ENCODE measurements at places on chromosomes 13 and 19.

DNA sequence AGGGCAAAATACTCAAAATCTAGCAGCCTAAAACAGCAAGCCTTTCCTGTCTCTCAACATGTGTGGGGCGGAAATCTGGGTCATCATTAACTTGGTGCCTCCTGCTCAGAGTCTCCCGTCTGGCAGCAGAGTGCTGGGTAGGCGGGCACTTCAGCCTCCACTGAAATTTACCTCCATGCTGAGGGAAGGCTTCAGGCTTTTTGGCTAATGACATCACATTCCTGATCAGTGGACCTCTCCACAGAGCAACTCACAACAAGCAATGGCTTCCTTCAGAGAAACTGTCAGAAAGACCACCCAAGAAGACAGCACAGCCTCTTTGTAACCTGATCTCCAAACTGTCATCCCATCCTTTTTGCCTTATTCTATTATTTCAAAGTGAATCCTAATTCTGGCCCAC, 1109.0 kb downstream of the UQCRFS1 start:
- DNase-seq, result no peak

GRCh38 chr13:23408026-23408425, 25.5 kb downstream of the SACS start:
- DNase-seq, result no peak

- DNase-seq, result no peak
These were observed 77.9 kb downstream of the CACNA1A start for GRCh38 chr19:13428352-13428751.

GRCh38 chr19:13078381-13078780, 24.3 kb downstream of the LYL1 start:
- no peak for DNase-seq

GRCh38 chr13:83621765-83622421, 260.4 kb downstream of the SLITRK1 start:
- DNase-seq, result no peak

GRCh38 chr19:34667349-34668076, 9.4 kb downstream of the SCGB2B2 start:
- DNase-seq, result no peak

- DNase-seq, result no peak
These were observed 17.1 kb downstream of the C2CD4C start for GRCh38 chr19:391726-392374.

- DNase-seq, result no peak
These were observed 14.2 kb downstream of the PLEKHJ1 start for GRCh38 chr19:2221918-2222317.

GRCh38 chr19:50537306-50537685, 23.6 kb upstream of the ASPDH start:
- DNase-seq, result no peak

- DNase-seq, result no peak
These were observed 670 bp downstream of the BSPH1 start for GRCh38 chr19:47991191-47991808.

GRCh38 chr19:10262771-10263170, 8.1 kb upstream of the ICAM1 start:
- no peak for DNase-seq

DNA sequence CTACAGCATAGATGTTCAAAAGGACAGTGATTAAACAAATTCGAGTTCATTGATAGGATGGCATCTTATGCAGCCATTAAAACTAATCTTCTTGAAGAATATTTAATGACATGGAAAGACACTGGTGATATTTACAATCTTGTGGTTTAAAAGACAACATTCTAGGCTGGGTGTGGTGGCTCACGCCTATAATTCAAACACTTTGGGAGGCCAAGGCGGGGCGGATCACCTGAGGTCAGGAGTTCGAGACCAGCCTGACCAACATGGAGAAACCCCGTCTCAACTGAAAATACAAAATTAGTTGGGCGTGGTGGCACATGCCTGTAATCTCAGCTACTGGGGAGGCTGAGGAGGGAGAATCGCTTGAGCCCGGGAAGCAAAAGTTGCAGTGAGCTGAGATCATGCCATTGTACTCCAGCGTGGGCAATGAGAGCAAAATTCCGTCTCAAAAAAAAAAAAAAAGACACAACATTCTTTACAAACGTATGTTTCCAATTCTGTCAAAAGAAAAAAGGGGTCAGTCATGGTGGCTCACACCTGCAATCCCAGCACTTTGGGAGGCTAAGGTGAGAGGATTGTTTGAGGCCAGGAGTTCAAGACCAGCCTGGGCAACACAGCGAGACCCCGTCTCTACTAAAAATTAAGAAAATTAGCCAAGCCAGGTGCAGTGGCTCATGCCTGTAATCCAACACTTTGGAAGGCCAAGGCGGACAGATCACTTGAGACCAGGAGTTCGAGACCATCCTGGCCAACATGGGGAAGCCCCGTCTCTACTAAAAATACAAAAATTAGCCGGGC, 2.5 kb upstream of the PAK4 start:
- no peak for DNase-seq

- DNase-seq, result no peak
These were observed 4.1 kb upstream of the ZIC5 start for GRCh38 chr13:99975626-99976025.

- DNase-seq, result no peak
These were observed 128.5 kb downstream of the GPC6 start for GRCh38 chr13:93355094-93355493.

DNA sequence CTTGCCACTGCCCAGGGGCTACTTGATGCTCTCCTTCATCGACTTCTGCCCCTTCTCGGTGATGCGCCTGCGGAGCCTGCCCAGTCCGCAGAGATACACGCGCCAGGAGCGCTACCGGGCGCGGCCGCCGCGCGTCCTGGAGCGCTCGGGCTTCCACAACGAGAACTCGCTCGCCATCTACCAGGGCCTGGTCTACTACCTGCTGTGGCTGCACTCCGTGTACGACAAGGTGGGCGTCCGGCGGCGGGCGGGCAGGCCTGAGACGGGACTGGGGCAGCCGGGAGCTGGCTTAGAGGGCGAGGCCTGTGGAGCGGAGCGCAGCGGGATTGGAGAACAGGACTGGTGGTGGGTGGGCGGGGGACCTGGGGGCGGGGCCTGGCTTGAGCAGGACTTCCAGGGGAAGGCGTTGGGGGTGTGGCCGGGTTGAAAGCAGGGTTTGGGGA, 12.7 kb upstream of the PSMD8 start:
- DNase-seq, result peak; percentile 69

DNA sequence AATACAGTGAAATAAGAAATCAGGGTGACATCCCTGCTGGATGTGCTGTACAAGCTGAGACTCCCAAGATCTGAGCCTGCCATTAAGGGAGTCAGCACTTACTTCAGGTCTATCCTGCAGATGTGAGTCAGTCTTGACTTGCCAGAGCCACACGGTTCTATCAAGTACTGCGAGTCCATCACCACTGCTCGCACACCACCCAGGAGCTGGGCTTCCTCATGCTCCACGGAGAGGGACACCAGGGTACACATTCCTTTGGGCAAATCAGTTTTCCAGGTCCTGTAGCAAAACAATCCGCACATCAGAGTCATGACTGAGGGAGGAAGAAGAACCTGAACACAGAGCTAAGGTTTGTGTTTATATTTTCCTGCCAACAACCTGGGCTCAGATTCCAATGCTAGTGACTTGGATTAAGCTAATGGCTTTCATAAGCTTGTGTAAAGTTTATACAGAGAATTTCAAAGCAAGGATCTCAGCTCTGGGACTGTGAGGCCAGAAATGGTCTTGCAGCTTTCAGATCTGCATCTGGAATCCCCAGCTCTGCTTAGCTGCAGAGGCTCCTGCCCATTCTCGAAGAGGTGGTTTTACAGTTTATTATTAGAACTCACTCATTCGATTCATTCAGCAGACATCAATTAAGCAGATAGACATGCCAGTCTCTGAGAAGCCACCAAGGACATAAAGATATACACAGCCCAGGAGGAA, 90.6 kb downstream of the KL start:
- no peak for DNase-seq

GRCh38 chr19:57382806-57383488, 6.7 kb upstream of the ZNF548 start:
- DNase-seq, result no peak

- no peak for DNase-seq
These were observed 1.5 kb downstream of the UNC13A start for GRCh38 chr19:17686592-17687024.

- DNase-seq, result no peak
These were observed 75.3 kb downstream of the FOXO1 start for GRCh38 chr13:40591091-40591490.

DNA sequence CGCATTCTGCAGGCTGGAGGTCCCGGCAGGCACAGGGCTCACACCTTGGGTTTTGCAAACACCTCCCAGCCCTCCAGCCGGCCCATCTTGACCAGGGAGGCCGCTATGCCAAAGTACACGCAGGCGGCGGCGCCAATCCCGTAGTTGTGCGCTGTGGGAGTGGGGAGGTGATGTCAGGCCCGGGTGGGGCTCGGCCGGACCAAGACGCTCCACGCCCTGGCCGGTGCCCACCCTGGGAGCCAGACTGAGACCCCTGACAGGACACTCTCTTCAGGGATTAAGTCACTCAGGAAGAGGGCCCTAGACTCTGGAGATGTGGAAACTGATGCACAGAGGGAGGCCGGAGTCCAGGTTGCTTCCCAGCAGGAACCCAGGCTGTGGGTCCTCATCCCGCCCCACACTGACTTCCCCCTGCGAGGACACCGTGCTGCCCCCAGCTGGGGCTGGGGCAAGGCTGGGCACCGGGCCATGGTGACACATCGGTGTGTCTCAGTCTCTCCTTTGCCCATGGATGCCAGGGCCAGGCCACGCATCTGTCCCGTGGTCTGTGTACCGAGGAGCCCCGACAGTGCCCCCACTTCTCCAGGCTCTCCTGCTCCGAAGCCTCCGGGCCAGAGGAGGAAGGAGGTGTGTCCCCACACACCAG, 8.8 kb downstream of the NDUFA11 start:
- no peak for DNase-seq

DNA sequence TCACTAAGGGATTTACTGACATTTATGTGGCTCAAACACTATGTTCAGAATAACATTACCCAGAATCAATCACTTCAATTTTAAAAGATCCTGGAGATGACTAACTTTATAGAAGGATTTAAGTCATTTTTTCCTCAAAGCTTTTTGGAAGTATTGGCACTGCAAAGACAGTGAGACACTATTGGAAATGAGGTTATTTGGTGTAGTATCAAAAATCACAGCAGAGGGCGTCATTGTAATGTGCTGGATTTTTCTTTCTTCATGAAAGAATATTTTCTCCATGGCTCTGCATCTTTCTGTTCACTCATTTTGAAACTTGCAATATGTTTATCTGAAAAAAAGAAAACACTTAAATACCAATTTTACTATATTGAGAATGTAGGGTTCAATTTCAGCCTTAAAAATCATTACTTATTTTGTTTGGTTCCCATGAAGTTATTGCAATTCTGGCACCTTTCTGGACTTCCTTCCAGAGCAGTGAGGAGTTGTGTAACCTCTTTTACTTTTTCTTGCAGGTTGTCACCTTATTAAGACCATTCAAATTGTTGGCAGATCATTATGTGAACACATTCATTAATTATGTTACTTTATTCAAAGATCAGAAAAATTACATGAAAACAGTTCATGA, 3.7 kb upstream of the CSNK1A1L start:
- DNase-seq, result no peak

DNA sequence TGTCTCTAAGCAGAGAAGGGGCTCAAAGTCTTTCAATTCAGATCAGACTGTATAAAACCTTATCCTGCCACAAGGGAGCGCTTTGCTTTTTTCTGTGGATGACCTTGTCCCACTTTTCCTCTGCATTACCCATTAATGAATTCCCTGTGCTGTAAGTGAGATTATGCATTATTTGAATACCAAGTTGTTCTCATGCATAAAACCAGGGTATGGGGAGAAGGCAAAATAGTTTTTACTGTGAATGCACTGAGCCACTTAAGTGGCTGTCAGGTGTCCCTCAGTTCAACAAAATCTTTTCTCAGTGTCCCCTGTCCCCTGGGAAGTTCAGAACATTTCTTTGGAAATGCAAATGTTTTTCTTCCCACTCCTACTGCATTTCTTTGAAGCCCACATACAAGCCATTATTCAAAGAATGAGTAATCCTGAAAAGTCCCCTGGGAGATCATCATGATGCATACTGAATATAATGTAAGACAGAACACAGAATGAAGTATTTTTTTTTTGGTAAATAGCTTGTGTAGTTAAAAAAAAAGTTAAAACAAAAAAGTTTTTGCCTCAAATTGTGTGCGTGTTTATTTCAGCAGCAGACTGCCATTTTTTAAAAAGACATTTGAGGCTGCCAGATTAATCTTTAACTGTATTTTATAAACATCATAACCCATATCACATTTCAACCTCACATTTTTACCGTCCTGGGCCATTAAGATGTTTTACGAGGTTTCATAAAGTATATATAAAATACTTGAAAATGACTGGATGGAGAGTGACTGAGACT, 506.7 kb upstream of the PCDH9 start:
- peak; percentile 2 for DNase-seq

DNA sequence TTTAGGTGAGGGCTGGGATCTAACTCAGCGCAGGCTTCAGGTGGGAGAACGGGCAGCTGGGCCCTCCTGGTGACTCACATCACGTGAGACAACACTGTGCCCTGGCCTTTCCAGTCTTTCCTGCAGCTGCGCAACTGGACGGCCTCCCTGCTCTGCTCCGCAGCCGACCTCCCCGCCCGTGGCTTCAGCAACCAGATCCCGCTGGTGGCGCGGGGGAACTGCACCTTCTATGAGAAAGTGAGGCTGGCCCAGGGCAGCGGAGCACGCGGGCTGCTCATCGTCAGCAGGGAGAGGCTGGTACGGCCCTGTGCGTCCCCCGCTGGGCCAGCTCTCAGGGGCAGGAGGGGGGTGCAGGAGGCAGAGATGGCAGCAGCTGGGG, 8.8 kb downstream of the SPPL2B start:
- DNase-seq, result peak; percentile 74

- DNase-seq, result no peak
These were observed 3.4 kb downstream of the SCGB2B2 start for GRCh38 chr19:34673590-34673989.

DNA sequence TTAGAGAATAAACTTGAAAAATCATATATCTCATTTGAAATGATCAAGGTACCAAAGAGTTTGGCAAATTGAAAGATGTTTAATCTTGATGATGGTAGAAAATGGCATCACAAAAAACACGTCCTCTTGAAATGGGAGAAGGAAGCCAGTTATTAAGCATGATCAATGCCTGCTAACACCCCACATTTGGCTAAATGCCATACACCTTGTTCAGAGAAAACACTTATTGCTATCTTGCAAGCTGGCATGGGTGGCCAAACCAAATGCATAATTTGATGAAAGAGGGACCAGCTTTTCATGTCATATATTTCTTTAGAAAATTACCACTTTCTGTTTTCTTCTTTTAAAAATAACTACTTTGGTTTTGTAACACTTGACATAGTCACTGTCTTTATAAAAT, 141.3 kb downstream of the ZAR1L start:
- DNase-seq, result no peak

DNA sequence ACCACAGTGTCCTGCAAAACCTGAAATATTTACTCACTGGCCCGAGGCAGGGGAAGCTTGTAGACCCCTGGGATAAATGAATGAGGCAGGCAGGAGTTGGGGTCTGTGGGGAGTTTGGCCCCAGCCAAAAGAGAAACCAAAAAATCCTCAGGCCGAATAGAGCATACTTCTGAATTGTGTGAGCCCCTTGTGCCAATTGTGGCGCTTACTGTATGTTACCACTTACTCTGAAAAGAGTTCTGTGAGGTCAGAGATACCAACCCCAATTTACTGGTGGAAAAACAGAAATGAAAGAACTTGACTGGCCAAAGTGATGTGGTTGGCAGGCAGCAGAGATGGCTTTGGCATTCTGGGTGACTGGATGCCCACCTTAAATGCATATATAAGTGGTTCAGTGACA, 6.9 kb downstream of the CARM1 start:
- no peak for DNase-seq

Data from caudate nucleus (tissue), 63 donors.